ENCODE measurements at places on chromosomes 7 and 10.

DNA sequence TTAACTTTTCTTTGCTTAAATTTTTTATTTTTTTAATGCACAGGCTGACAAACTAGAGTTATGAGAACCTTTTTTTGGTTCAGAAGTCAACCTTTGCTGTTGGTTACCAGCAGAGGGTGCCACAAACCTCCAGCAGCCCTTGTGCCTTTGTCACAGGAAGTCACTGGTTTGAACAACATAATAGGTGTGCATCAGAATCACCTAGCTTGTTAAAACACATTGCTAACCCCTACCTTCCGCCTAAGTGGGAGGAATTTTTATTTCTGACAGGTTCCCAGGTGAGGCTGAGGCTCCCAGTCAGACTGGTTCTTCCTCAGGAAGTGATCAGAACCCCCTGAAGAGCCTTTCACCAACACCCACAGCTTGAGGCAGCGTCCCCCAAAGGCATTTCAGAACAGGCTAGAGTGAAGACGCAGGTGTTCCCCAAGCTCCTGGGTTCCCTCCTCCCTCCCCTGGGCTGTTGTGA lies 22.6 kb upstream of the VDAC2 start:
- peak; percentile 73 for DNase-seq

DNA sequence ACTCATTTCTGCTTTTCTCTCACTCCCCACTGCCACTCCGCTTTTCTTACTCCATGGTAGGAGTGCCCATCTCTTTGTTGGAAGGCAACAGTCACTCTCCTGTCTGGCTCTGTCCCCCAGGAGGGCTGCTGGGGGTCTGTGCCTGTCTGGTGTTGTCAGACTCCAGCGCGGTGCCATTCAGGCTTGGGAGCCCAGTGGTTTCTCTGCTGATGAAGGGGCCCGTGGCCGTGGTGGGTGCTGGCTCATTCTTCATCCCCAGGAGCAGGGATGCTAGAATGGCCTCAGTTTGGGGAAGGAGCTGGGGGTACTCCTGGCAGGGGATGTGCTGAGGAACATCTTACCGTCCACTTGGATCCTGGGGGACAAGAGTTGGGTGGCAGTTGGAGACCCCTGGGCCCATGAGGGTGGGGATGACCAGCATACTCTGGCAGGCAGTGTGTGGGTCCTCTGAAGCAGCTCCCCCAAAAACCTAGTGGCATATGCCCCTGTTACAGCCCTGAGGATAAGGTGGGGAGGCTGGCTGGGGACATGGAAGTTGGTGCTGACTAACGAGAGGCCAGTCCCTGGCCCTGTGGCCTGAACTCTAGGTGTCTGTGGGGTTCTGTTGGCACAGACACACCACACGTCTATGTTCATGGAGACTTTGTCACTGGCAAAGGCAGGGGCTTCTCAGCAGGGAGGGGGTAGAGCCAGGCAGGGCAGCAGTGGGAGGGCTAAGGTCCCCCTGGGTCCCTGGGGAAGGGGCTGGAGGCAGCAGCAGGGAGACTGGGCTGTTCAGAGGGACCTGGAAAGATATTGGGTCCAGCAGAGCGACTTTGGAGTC lies 102.8 kb upstream of the RET start:
- DNase-seq: no peak

DNA sequence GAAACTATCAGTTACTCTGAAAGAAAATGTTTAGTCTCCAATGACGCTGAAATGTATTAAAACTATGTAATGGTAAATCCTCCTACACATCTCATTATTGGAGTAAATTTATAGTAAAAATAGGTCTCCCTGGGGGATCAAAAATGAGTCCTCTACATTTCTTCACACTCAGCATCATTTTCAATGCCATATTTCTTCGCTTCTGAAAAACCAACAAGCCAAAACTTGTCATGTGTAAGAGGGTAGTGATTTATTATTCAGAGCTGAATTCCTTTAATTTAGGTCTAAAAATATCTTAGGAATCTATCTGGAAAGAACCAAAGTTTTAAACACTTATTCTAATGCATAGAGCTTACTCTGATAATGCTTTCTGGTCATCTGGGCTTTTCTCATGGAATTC lies 3.0 kb downstream of the PDK4 start:
- DNase-seq: no peak

- DNase-seq: no peak
Measured at GRCh38 chr10:9158675-9159074, 1104.2 kb downstream of the GATA3 start.

- DNase-seq: no peak
Measured at GRCh38 chr10:112520914-112521313, 73.9 kb downstream of the VTI1A start.

DNA sequence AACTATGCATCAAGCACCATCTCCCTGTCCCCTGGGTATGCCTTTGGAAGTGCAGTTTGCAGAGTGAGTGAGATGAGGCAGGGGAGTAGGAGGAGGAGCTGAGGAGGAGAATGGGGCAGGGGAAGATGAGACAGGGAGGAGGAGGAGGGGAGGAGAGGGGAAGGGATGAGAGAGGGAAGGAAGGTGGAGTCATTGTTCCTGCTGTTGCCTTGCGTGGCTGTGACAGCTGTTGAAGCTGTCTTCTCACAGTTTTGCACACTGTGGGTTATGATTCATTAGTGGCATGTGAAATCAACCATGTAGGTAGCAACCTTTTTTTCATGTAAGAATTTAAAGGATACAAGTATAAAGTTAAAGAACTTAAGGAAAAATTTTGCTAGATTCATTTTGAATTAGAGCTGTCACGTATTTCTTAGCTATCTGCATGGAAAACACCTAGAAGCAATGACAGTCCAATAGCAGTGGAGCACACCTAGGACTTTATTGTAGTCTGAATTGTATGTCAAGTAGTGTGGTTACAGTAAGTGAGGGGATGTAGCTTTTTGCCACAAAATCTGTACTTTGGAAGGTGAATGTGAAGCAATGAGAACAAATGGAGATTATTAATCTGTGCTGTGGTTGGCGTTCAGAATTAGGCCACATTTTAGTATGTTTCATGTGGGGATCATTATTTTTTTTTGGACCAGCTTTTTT lies 21.7 kb downstream of the CCM2 start:
- peak; percentile 44 for DNase-seq

DNA sequence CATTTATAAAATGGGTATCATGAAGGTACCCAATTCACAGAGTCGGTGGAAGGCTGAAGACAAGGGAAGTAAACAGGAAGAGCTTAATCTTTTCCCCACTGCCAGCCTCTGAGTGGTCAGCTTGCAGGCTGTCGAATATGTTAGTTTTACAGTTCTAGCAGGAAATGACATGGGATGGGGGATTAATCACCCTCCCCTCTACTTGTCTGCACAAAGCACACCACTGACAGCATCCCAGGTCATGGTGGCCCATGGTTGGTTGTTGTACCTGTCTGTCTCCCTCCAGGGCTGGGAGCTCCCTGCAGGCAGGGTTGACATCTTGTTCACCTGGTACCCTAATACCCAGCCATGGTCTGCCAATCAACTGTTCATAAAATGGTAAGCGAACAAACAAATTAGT lies 55.6 kb downstream of the GRB10 start:
- DNase-seq: no peak

DNA sequence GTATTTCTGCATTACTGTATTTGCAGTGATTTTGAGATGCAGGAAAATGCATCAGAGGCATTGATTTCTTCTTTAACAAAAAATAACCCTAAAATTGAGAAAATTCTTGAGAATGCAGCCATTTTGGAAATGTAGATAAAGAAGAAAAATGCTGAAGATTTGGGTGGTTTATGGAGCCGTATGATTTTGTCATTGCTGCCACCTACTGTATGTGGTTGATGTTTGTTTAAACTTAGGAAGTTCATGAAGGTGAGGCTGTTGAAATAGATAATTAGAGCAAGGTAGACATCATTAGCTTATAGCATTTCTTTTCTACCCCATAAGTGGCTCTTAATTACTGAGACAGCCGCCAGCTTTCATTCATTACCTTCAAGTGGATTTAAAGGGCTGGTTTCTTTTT lies 92.1 kb upstream of the SAMD8 start:
- DNase-seq: no peak
